Prostate gland (tissue), 2 donors: ENCODE measurements at places on chromosomes 3 and 15. TPM values are rescaled to one million over a fixed set of nuclear protein-coding genes. Genes with fewer than 3 reads are reported as not detected.

HMCES gene
- 29.1 TPM for total RNA-seq

AADACL2 gene
- not detected for total RNA-seq

ZDHHC23 gene
- 4.2 TPM for total RNA-seq

XCR1 gene
- total RNA-seq = not detected

BCHE gene
- total RNA-seq = 2.2 TPM

FEZF2 gene
- not detected for total RNA-seq

HIGD2B gene
- 0.51 TPM for total RNA-seq

PKM gene
- total RNA-seq = 513 TPM

GPR149 gene
- not detected for total RNA-seq

DNA sequence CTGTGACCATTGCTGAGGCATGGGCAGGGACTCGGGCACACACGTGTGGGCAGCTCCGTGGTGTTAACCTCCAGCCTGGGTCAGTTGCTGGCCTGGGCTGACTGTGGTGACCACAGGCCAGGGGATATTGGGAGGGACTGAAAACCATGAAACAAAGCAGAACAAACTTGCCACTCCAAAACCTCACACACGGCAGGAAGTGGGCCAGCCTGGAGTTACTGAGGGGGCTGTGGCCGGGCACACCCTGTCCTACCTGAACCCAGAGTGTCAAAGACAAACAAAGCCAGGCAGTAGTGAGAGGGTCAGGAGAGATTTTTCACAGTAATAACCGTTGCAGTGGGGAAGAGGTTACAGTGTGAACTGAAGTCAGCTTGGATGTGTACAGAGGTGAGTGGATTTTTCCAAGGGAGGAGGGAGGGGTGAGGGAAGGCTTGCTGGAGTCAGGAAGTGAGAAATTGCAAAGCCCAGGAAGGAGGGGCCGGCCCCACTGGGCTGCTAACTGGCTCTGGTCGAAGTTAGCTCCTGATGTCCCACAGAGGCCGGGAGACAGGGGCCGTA is 40.0 kb upstream of the ATP10A start:
- H3K27me3 ChIP-seq = no peaks in the 10 kb centered on the region
- no peak overlapping the region for H3K27ac ChIP-seq
- no peaks in the 10 kb centered on the region for H3K4me1 ChIP-seq
- DNase-seq = no peak

DNA sequence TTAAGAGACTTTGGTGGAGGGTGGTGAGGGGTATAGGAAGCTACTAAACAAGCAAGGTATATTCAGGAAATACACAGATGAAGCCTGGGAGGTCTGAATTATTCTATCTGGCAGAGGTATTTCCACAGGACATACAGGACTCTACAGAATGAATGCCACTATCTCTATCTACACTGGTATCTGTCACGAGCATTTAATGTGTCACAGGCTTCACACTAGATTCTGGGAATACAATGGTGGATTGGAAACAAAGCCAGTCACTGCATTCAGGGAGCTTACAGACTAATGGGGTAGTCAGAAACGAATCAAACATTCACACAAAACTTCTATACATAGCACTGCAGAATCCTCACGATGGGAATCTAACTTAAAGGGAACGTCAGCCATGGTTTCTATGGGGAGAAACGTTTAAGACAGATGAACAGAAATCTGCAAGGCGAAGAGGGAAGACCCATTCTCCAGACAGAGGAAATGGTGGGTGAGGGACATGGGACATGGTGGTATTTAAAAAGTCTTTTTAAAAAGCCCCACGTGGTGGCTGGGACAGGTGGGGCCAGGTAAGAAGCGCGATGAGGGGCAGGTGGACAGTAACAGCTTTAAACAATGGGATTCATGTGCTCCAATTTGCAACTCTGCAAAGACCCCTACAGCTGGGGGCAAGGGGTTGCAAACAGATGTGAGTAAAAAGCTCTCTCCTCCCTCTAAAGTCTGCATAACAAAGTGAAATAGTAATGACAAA is 16.5 kb downstream of the LRIG1 start:
- DNase-seq = no peak

DNA sequence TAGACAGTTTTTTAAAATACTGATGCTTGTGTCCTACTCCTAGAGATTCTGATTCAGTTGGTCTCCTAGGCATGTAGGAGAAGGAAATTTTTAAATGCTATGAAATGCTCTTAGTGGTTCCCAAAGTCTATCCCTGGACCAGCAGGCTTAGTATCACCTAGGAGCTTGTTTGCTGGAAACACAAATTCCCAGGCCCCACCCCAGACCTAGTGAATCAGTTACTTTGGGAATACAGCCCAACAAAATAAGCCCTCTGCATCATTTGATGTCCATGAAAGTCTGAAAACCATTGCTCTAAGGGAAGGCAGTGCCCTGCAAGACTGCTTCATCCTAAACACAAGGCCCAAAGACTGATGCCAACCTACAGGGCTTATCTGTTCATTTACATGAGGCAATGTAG is 36.3 kb downstream of the CCNL1 start:
- H3K27ac ChIP-seq = no peak overlapping the region
- no peaks in the 10 kb centered on the region for H3K27me3 ChIP-seq
- peaks cover 10% of the 10 kb centered on the region for H3K4me1 ChIP-seq
- no peak overlapping the region for H3K4me3 ChIP-seq

DNA sequence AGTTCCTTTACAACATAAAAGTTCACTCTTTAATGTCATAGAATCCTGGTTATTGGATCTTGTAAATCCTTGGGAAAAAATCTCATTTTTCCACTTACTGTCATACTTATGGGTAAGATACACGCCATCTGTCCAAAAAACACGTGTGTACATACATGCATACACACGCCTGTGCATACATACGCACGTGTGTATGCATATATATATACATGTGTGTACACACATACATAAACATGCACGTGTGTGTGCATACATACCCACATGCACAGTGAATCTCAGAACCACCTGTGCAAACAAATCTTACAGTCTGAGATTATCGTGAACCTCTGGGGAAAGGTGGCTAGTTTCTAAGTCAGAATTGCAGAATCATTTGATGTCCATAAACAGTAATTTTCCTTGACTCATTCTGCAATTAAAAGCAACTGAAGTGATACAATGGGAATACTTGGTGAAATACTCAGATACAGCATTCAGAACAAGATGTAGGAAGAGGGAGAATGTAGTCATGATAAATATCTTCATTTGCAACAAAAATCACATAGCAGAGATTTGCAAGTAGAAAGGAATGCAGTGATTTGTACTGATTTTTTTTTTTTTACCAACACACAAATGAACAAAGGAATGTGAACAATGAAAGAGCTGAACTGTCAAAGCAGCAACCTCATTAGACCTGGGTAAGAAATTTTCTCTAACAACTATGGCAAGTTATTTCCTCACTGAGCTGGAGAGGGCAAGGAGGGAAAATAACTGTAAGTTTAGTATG is 160.6 kb upstream of the POU1F1 start:
- DNase-seq = no peak
- H3K27me3 ChIP-seq = no peaks in the 10 kb centered on the region
- H3K4me1 ChIP-seq = no peaks in the 10 kb centered on the region
- no peaks in the 10 kb centered on the region for H3K36me3 ChIP-seq

- H3K27me3 ChIP-seq = no peaks in the 10 kb centered on the region
- H3K4me3 ChIP-seq = no peak overlapping the region
- H3K27ac ChIP-seq = no peak overlapping the region
- DNase-seq = no peak
Observed at GRCh38 chr3:192906940-192907339, 10.7 kb downstream of the MB21D2 start.

GRCh38 chr3:106797461-106797860 is 579.8 kb upstream of the CCDC54 start:
- DNase-seq = no peak
- no peaks in the 10 kb centered on the region for H3K4me1 ChIP-seq
- H3K36me3 ChIP-seq = no peaks in the 10 kb centered on the region
- no peak overlapping the region for H3K4me3 ChIP-seq

DNA sequence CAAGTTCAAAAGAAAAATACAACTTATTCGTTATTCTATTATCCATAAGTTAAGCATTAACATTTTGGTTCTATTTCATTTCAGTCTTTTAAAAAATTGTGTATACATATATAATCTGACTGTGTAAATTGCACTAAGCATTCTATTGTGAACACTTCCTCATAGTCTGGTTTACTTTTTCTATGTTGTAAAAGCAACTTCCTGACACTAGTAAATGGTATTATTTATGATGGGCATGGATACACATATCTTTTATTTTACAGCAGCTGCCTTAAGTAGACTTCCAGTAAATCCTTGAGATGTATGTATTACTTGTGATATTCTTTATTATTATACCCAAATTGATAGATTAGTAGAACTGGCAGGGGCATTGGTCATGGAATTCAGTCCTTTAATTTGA is 58.2 kb downstream of the FNDC3B start:
- DNase-seq = no peak
- no peaks in the 10 kb centered on the region for H3K27me3 ChIP-seq
- H3K4me3 ChIP-seq = no peak overlapping the region
- H3K4me1 ChIP-seq = no peaks in the 10 kb centered on the region

DNA sequence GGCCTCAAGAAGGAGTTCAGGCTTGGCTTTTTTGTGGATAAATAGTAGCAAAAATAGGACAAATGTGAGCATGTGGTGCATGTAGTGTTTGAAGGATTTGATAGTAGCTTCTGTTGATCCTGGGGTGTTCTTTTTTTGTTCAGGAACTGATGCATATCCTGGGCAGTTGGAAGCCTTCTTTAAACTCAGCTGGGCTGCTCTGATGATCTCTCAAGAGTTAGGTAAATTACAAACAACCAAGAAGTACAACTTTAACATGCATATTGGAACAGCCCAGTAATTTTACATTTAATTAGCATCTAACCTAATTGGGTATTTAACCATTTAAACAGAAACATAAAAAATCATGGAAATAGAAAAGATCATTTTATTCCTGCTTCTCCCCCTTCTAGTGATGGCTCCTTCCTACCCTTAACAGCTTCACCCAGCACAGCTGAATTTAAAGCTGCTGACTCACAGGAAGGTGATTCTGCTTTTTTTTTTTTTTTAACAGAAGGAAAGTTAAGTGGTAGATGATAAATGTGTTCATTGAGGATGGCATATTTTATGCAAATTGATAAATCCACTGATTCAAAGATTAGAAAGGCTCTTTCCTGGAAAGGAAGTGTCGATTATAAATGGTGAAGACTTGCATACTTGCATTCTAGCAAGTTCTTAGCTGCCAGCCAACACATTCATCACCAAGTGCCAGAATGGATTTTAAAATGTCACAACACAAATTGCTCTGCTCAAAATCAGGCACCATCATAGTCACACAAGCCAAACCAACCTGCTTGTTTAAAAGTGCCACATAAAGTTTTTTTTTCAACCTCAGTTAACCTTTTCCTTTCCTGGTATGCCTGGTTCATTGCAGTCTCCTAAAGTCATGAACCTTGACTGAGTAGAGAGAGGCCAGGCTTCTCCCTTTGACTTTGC is 20.0 kb downstream of the SLC35G2 start:
- no peaks in the 10 kb centered on the region for H3K36me3 ChIP-seq
- no peak for DNase-seq
- no peak overlapping the region for H3K4me3 ChIP-seq
- no peak overlapping the region for H3K27ac ChIP-seq
- no peaks in the 10 kb centered on the region for H3K4me1 ChIP-seq

DNA sequence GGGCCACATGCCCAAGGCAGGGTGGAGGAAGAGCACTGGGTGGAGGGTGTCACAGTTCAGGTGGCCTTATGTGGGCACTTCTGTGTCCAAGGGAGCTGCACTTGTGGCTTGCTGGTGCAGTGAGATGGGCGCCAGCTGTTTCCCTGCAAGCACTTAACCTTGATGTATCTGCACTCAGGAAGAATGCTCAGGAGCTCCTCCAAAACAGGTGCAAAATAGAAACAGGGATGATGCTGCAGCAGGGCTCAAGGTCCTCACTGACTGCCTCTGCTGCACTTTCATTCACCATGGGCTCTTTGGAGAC is 151.3 kb downstream of the CADPS start:
- H3K4me3 ChIP-seq = no peak overlapping the region
- no peaks in the 10 kb centered on the region for H3K36me3 ChIP-seq
- H3K27ac ChIP-seq = no peak overlapping the region
- H3K27me3 ChIP-seq = no peaks in the 10 kb centered on the region
- no peaks in the 10 kb centered on the region for H3K4me1 ChIP-seq

- DNase-seq = peak; percentile 14
- no peaks in the 10 kb centered on the region for H3K27me3 ChIP-seq
- no peak overlapping the region for H3K4me3 ChIP-seq
- no peaks in the 10 kb centered on the region for H3K36me3 ChIP-seq
Observed at GRCh38 chr3:178802993-178803693, 266.9 kb downstream of the KCNMB2 start.

DNA sequence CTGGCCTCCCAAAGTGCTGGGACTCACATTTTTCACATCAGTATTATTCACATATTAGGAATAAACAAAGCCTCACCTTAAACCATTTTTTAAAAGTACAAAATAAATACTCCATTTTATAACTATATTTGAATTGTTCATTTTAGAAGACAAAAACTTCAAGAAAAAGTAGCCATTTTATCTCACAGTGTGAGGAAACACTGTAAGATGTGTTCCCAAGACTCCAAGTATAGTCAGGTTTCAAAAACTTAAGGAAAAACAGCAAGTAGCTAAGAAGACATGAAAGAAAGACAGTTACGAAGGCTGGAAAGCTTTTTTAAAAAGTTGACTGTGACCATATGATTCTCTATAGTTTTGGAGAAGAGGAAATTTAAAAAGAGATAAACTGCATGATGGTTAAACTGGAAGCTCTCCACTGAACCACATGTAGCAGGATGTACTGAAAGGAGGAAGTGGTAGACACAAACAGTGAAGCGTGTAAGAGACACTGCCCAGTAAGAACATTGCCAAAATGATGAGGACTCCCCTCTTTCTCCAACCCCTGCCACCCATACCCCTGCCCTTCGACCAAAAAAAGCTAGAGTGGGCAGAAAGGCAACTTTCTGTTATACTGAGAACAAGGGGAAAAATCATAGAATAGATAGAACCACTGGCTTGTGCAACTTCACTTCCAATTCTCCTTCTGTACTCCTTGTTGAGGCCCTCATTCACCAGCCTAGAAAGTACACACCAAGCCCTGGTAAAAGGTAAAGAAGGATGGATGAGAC is 6.2 kb upstream of the TMF1 start:
- H3K27me3 ChIP-seq = no peaks in the 10 kb centered on the region
- DNase-seq = no peak
- no peak overlapping the region for H3K27ac ChIP-seq
- H3K36me3 ChIP-seq = no peaks in the 10 kb centered on the region

- no peaks in the 10 kb centered on the region for H3K36me3 ChIP-seq
- H3K4me1 ChIP-seq = no peaks in the 10 kb centered on the region
- no peak overlapping the region for H3K4me3 ChIP-seq
- no peak overlapping the region for H3K27ac ChIP-seq
- DNase-seq = no peak
Observed at GRCh38 chr15:83983634-83984458, 251.7 kb upstream of the GOLGA6L4 start.

DNA sequence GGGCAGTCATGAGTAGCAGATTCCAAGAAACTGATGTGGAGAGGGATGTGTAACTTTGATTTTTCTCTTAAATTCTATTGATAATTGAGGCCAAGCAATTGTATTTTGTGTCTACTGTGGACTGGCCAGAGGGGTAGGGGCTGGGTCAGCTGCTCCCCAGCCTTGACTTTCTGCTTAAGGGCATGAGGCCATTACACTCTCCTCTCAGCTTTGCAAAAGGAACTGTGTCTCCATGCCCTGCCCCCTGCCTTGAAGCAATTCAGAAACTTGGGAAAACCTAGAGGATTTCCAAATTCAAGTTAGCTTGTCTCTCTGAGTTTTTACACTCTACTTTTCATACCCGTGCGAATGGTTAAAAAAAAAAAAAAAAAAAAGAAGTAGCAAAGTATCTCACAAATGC is 38.6 kb downstream of the ONECUT1 start:
- H3K27me3 ChIP-seq = no peaks in the 10 kb centered on the region
- H3K4me3 ChIP-seq = no peak overlapping the region
- no peaks in the 10 kb centered on the region for H3K4me1 ChIP-seq
- no peaks in the 10 kb centered on the region for H3K36me3 ChIP-seq
- no peak overlapping the region for H3K27ac ChIP-seq
- no peak for DNase-seq
